ENCODE measurements at places on chromosomes 11 and 22.

GRCh38 chr22:50729391-50730012 lies 8.5 kb upstream of the ACR start:
- H3K27me3 ChIP-seq = peaks cover 11% of the 10 kb centered on the region
- H3K4me1 ChIP-seq = peaks cover 7% of the 10 kb centered on the region
- no peak overlapping the region for H3K27ac ChIP-seq
- DNase-seq = peak; percentile 34

DNA sequence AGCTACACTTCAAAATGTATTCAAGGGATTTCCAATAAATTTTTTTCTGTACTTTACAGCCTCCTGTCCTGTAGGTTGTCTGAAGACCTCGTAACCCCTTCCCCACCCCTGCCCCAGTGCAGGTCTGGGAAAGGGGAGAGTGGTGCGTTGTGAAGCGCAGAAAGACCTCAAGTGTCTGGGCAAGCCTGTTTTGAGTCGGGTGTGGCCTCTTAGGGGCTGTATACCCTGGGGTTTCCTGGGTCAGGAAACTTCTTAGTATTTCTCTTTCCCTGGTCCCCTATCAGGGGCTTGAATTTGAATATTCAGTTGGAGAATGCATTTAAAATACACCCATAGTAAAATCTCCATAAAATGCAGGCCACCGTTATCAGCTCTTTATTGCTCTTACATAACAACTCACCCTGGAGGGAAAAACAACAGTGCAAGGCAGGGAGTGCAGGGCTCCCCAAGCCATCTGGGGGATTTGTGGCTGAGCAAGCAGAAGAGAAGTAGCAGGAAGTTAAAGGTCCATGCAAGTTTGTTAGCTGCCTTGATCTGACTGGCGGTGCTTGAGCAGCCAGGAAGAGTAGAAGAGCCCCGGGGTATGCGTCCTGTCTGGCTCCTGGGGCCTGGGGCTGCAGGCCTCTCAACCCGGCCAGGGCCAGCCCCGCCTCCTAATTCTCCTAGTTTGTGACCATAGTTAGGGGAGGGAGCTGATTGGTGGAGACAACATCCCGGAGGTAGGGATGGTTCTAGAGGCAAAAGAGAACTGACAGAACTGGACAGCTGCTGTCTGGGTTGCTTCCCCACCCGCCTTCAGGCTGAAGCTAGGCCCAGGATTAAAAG lies 25.7 kb downstream of the ARHGAP1 start:
- peaks cover 20% of the 10 kb centered on the region for H3K4me1 ChIP-seq
- no peak overlapping the region for H3K4me3 ChIP-seq
- H3K36me3 ChIP-seq = peaks cover 16% of the 10 kb centered on the region
- H3K27ac ChIP-seq = peak overlapping the region; percentile 92
- DNase-seq = peak; percentile 43

DNA sequence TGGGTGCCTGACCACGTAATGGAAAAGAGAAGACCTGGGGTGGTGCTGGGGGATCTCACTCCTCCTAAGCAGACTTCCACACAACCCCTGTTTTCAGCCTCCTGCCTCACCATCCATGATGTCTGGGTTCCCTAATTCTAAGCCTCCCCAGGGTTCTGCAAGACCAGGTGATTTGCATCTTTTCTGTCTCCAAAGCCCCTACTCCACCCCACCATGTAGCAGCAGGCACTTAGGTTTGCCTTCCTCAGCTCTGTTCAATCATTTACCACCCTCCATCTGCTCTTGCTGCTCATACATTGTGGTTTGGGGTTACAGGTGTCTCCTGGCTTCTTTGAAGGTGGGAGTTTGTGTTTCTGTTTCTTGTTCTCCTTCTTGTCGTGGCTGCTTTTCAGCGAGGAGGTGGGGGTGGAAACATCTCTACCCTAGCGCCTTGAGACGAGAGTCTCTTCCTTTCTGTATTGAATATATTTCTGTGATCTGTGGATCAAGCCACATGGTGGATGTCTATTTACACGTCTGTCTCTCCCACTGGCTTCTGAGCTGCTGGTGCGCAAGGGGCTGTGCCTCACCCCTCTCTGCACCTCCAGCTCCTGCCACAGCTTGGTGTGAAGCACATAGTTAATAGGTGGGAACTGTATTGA lies 6.6 kb upstream of the SSTR3 start:
- H3K36me3 ChIP-seq = no peaks in the 10 kb centered on the region
- no peak overlapping the region for H3K4me3 ChIP-seq
- peaks cover 14% of the 10 kb centered on the region for H3K4me1 ChIP-seq
- no peak for DNase-seq
- peaks cover 21% of the 10 kb centered on the region for H3K27me3 ChIP-seq
- H3K27ac ChIP-seq = no peak overlapping the region

GRCh38 chr11:131042041-131042390 lies 125.7 kb upstream of the SNX19 start:
- peaks cover 53% of the 10 kb centered on the region for H3K27me3 ChIP-seq
- H3K36me3 ChIP-seq = no peaks in the 10 kb centered on the region
- no peak overlapping the region for H3K4me3 ChIP-seq
- no peaks in the 10 kb centered on the region for H3K4me1 ChIP-seq
- DNase-seq = no peak

GRCh38 chr11:9982796-9983579 lies 311.0 kb downstream of the SBF2 start:
- no peak overlapping the region for H3K4me3 ChIP-seq
- no peaks in the 10 kb centered on the region for H3K27me3 ChIP-seq
- H3K36me3 ChIP-seq = peaks cover 55% of the 10 kb centered on the region
- peak overlapping the region; percentile 32 for H3K27ac ChIP-seq

DNA sequence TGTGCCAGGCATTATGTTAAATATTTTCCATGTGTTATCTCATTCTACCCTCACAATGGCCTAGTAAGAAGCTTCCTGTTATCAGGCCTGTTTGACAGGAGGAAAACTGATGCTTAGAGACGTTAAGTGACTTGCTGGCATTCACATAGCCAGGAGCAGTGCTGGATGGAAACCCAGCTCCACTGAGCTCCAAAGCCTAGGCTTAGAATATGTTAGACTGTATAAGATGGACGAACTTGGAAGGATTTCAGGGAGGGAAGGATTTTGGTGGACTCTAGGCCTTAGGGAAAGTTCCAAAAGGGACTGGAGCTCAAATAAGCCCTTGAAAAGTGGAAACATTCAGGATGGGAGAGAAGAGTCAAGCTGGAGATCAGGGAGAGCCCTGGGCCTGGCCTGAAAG lies 2.1 kb downstream of the CD44 start:
- H3K4me3 ChIP-seq = no peak overlapping the region
- peaks cover 10% of the 10 kb centered on the region for H3K4me1 ChIP-seq
- H3K36me3 ChIP-seq = no peaks in the 10 kb centered on the region
- no peak overlapping the region for H3K27ac ChIP-seq

GRCh38 chr11:124644426-124645280 lies 22.0 kb downstream of the TBRG1 start:
- no peaks in the 10 kb centered on the region for H3K36me3 ChIP-seq
- H3K4me1 ChIP-seq = peaks cover 5% of the 10 kb centered on the region
- H3K27ac ChIP-seq = no peak overlapping the region
- no peak for DNase-seq
- H3K27me3 ChIP-seq = no peaks in the 10 kb centered on the region

- H3K27ac ChIP-seq = peak overlapping the region; percentile 7
- H3K36me3 ChIP-seq = no peaks in the 10 kb centered on the region
- H3K27me3 ChIP-seq = no peaks in the 10 kb centered on the region
- DNase-seq = no peak
Measured at GRCh38 chr11:111604392-111605009, 2.3 kb downstream of the SIK2 start.

- peaks cover 61% of the 10 kb centered on the region for H3K27me3 ChIP-seq
- H3K4me1 ChIP-seq = peaks cover 8% of the 10 kb centered on the region
- no peak overlapping the region for H3K27ac ChIP-seq
- no peaks in the 10 kb centered on the region for H3K36me3 ChIP-seq
- DNase-seq = no peak
Measured at GRCh38 chr11:117425679-117426296, 98.1 kb downstream of the CEP164 start.

DNA sequence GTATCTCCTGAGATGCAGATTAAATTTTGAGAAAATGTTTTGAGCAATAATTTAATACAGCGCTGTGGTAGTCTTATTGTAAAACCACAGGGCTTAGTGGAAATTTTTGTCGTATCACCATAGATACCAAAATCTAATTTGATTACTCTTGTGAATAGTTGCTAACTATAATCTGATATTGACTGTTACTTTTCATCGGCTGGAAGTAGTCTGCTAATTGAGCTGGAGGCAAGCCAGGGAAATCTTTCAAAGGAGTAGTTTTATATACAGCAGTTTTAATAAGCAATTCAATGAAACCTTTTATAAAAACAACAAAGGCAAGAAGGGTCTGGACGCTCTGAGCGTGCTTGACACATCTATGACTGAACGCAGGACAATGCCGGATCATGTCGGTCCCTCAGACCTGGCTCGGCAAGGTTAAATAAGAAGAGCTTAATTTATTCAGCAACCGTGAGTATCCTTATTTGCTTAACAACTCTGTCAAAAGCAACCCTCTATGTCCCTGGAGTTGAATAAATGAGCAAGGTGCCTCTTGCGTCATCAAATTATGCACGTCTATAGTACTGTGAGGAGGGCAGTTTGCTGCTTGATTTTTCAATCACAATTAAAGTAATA lies 121.2 kb downstream of the NCAM1 start:
- H3K27ac ChIP-seq = no peak overlapping the region
- peaks cover 4% of the 10 kb centered on the region for H3K36me3 ChIP-seq
- H3K4me1 ChIP-seq = peaks cover 6% of the 10 kb centered on the region
- no peak for DNase-seq

DNA sequence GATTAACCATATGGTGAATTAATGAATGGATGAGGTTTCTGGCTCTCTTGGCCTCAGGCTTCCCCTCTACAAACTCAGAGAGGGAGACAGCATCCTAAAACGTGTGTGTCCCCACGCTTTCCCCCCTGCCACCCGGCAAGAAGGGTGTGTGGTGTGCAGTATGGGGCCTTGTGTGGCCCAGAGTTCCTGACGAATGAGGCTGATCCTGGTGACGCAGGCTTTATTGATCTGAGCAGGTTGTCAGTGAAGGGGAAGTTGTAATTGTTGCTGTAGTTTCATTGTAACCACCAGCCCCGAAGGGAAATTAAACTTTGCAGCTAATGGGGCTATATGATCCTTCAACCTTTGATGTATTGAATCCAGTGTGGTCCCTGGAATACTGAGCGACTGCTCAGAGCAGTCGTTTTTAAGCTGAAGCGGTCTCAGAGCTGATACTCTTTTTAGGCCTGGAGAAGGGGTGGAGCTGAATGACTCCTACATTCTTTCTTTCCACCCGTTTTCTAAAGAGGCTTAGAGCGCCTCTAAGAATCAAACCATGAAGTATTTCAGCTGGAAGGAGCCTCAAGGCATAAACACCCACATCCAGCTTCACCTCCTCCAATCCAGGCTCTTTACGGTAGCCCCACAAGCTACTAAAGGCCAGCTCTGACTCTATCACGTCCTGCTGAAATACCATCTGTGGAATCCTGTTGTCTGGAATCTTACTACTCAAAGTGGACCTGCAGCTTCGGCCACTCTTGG lies 284.7 kb downstream of the MIAT start:
- H3K36me3 ChIP-seq = no peaks in the 10 kb centered on the region
- no peak overlapping the region for H3K4me3 ChIP-seq
- H3K27ac ChIP-seq = no peak overlapping the region
- H3K27me3 ChIP-seq = peaks cover 28% of the 10 kb centered on the region
- peaks cover 14% of the 10 kb centered on the region for H3K4me1 ChIP-seq
- DNase-seq = no peak

- H3K4me3 ChIP-seq = no peak overlapping the region
- no peak for DNase-seq
Measured at GRCh38 chr11:125637840-125638239, 12.9 kb downstream of the CHEK1 start.

DNA sequence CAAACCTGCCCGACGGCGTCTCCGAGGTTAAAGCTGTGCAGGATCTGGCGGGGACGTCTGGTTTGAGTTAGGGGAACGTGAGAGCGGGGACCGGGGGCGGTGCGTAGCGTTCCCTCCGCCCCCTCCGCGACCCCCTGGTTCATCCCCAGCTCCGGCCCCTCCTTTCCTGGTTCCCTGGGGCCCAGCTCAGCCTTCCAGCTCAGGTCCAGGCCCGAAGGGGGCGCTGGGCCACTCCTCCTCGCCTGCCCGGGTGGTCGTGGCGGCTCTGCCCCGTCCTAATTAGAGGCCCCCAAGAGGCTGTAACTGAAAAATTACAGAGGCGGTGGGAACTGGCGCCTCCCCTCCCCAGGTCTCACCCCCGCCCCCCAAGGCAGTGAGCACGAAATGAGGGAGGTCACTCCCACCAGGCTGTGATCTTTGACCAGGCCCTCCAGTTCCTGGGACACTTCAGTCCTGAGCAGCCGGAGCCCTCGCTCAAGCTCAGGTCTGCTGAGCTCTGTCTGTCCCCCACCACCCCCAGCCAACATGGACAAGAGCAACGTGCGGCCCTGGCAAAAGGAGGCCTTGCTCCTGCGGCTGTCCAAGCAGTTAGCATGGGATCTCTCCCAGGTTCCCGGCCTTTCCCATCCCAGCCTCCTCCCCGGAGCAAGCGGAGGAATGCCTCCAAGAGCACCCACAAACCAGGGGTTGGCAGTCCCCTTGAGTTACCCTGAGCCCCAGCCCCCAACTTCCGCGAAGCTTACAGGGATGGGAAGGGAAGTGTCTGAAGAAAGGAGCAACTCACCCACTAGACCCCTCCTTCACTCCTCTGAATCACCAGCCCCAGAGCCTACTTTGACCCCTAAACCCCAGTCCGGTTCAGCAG lies 3.3 kb downstream of the CD248 start:
- peaks cover 3% of the 10 kb centered on the region for H3K27me3 ChIP-seq
- H3K4me3 ChIP-seq = peak overlapping the region; percentile 84
- H3K4me1 ChIP-seq = peaks cover 41% of the 10 kb centered on the region
- DNase-seq = peak; percentile 69
- no peaks in the 10 kb centered on the region for H3K36me3 ChIP-seq

DNA sequence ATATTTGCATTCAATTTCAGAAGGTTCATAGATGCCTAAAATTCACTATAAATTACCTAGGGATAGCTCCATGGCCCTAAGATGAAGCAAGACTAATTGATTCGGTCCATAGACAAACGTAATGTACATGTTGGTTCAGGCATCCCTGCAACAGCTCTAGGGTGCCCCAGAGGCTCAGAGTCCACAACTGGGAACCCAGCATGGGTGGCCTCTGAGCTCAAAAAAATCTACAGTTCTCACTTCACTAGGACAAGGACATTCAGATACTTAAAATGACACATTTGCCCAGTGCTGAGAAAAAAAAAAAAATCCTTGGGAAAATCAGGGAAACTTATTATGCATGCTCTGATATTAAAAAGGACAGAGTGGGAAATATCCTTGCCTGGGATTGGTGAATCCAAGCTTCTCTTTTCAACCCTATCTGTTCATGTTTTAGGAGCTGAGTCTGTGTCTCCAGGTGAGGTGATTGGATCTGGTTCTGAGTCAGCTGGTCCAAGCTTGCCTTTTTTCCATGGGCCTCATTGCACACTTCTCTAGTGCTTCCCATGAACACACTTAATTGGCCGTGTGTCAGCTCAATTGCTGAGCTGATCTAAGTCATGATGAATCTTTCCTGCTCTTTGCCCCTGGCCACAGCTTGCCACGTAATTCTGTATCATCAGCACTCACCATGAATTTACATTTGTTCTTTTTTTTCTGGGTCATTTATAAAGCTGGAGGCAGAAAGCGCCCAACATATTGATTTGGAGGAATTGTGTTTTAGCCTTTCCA lies 116.3 kb upstream of the RCN1 start:
- DNase-seq = no peak
- H3K36me3 ChIP-seq = no peaks in the 10 kb centered on the region
- no peaks in the 10 kb centered on the region for H3K4me1 ChIP-seq
- H3K27me3 ChIP-seq = peaks cover 41% of the 10 kb centered on the region
- H3K27ac ChIP-seq = no peak overlapping the region

GRCh38 chr11:74678041-74678440 lies 53.2 kb downstream of the CHRDL2 start:
- no peaks in the 10 kb centered on the region for H3K36me3 ChIP-seq
- peaks cover 12% of the 10 kb centered on the region for H3K4me1 ChIP-seq
- no peak for DNase-seq
- H3K27me3 ChIP-seq = no peaks in the 10 kb centered on the region
- no peak overlapping the region for H3K4me3 ChIP-seq
- H3K27ac ChIP-seq = no peak overlapping the region

Data from mesothelial cell of epicardium (in vitro differentiated cells).